ENCODE measurements at places on chromosomes 3 and 15.
A peak's percentile ranks its signal among the peaks of the same experiment; 100 is the strongest.

GRCh38 chr3:32575451-32576113 is 4.9 kb upstream of the DYNC1LI1 start:
- no peak for DNase-seq

DNA sequence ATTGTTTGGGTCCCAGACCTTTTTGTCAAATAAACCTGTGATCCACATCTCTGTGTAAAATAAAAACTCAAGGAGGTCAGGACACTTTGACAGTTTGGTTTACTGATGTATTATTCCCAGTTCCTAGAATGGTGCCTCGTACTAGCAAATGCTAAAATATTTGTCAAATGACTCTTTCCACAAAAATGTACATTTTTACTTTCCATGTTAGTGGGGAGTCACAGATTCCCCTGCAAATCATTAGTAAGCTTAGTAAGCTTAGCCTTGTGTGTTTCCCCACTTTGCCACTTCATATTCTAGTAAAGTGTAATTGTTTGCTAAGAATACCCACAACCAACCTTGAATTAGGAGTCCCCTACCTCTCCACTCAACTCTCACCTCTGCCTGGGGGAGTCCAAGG is 2.4 kb upstream of the MAGI1 start:
- no peak for DNase-seq

DNA sequence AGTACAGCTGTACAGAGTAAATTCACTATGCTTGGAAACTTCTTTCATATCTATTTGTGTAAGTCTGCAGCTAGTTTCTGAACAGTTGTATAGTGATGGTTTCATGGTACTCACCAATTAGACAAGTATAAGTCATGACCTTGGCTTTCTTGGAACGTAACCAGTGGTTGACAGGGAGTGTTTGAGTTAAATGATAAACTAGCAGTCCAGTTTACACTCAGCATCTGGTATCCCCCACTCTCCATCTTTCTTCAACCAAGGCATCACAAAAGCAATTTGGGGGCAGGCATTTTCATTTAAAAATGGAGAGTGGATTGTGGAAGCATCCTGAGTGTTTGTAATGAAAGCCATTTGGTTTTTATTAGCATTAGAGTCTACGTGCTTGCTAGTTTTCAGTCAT is 26.0 kb downstream of the MME start:
- DNase-seq: no peak

- no peak for DNase-seq
Measured at GRCh38 chr15:56948764-56949101, 30.3 kb downstream of the TCF12 start.

GRCh38 chr15:76289582-76289981 is 21.7 kb downstream of the ETFA start:
- no peak for DNase-seq

- DNase-seq: no peak
Measured at GRCh38 chr3:17160597-17160996, 275.8 kb downstream of the PLCL2 start.

DNA sequence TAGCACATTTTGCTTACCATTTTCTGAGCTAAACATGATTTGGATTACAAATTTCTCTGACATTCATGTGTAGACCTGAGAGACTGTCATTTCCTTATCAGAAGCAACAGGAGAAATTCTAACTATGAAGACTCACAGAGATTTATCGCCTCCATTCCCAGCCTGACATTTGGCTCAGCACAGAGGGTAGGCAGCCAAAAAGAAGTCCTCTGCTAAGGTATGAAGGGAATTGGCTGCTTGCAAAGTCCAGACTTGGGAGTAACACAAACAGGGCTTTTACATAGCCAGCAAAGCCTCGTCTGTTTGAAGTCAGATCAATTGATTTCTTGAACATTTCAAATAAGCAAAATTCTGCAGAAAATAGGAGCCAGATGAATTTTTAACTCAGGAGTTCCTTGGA is 57.0 kb upstream of the CMSS1 start:
- no peak for DNase-seq

- DNase-seq: peak; percentile 53
Measured at GRCh38 chr3:88113311-88114162, 36.2 kb upstream of the C3orf38 start.

GRCh38 chr15:59741274-59741906 is 52.3 kb upstream of the BNIP2 start:
- peak; percentile 50 for DNase-seq

- no peak for DNase-seq
Measured at GRCh38 chr15:31478702-31479221, 152.1 kb downstream of the KLF13 start.

DNA sequence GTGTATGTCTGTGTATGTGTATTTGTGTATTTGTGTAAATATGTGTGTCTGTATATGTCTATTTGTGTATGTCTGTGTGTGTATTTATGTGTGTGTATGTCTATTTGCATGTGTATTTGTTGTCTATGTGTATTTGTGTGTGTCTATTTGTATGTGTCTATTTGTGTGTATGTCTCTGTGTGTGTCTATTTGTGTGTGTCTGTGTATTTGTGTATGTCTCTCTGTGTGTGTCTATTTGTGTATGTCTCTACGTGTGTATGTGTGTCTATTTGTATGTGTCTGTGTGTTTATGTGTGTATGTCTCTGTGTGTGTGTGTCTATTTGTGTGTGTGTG is 30.4 kb downstream of the PTH1R start:
- DNase-seq: no peak

GRCh38 chr3:50483374-50483773 is 20.1 kb downstream of the CACNA2D2 start:
- no peak for DNase-seq

DNA sequence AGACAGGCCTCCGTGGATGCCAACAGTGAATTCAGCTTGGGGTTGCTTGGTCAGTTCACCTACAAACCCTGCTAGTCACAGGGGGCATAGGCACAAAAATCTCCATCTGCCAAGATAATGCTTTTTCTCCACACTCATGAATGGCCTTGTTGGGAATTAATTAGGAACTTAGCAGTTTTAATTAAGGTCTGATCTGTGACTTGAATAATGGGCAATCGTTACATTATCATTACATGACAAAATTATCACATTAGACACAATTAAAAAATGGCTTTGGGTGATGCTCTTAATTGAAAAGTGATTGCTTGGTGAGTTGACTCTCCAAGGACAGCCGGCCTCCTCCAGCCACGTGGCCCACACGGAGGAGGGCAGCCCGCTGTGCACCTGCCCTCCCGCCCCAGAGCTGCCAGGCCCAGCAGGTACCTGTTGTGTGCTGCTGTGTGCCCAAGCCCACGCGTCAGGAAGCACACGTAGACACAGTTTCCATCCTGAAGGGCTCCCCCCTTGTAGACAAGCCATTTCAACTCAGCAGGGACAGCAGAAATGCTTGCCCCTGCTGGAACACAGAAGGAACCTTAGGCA is 274.2 kb downstream of the OCA2 start:
- no peak for DNase-seq

DNA sequence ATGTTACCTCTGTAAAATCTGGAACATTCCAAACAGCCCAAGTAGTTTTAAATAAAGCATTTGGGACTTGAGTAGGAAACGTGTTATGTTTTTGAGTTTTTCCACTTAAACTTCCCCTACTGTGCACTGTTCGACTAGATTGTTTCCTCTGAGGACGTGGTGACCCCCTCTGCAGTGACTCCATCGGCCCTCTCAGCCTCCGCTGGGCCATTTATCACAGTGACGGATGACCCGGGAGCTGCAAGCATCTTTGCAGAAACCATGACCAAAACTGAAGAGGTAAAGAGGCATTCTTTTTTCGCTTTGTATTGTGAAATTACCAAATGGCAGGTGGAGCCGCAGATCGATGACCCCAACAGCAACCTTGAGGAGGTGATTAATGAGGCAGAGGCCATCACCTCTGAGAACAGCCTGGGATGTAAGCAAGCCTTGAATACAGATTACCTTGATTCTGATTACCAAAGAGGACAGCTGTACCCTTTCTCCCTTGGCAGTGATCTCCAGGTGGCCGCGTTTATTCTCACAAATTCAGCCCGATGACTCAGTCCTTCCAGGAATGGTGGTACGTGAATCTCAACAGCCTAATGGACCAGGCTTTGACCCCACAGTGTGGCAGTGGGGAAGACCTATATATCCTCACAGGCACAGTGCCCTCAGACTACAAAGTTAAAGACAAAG is 79.1 kb upstream of the FAN1 start:
- peak; percentile 39 for DNase-seq

DNA sequence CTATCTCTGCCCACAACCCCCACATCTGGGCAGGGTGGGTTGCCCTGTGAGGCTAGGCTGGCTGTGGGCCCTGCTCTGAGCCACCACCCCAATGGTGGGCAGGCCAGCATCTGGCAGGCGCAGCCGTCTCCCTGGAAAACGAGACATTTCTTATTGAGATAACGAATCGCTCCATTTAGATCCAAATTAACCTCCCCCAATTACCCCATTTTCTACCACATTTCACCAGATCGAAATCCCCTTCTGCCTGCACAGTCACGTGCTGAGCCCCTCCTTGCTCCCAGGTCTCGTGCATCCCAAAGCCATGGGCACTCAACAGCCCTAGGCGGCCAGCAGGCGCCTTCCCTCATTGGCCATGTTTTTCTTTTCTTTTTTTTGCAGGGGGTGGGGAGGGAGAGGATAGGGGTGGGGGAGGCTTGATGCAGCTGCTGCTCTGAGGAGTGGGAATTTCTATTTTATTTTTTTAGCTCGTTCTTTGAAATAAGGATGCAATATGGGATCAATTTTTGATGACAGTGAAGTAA is 53.0 kb upstream of the TMEM115 start:
- DNase-seq: no peak

DNA sequence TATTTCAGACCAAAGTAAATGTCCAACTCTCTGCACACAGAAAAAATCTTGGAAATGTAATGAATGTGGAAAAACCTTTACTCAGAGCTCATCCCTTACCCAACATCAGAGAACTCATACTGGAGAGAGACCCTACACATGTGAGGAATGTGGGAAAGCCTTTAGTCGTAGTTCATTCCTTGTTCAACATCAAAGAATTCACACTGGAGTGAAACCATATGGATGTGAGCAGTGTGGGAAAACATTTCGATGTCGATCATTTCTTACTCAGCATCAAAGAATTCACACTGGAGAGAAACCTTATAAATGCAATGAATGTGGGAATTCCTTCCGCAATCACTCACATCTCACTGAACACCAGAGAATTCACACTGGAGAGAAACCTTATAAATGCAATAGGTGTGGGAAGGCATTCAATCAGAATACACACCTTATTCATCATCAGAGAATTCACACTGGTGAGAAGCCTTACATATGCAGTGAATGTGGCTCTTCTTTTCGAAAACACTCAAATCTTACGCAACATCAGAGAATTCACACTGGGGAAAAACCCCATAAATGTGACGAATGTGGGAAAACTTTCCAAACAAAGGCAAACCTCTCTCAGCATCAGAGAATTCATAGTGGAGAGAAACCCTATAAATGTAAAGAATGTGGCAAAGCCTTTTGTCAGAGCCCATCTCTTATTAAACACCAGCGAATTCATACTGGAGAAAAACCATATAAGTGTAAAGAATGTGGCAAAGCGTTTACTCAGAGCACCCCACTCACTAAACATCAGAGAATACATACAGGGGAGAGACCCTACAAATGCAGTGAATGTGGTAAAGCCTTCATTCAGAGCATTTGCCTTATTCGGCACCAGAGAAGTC is 8.0 kb upstream of the ZNF501 start:
- DNase-seq: no peak

GRCh38 chr3:18008706-18009368 is 266.4 kb upstream of the TBC1D5 start:
- DNase-seq: no peak

GRCh38 chr15:68300115-68300940 is 22.8 kb downstream of the FEM1B start:
- DNase-seq: no peak

GRCh38 chr3:113825090-113825489 is 13.5 kb upstream of the GRAMD1C start:
- DNase-seq: no peak

DNA sequence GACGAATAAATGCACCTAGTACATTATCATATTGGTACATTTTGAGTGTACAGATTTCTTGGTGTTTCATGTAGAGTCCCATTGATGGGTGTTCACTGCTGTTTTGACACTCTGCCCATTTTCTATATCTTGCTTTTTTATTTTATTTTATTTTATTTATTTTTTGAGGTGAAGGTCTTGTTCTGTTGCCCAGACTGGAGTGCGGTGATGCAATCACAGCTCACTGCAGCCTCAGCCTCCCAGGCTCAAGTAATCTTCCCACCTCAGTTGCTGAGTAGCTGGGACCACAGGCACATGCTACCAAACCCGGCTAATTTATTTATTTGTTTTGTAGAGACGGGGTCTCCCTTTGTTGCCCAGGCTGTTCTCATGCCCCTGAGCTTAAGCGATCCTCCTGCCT is 44.2 kb downstream of the DNAJC13 start:
- no peak for DNase-seq

DNA sequence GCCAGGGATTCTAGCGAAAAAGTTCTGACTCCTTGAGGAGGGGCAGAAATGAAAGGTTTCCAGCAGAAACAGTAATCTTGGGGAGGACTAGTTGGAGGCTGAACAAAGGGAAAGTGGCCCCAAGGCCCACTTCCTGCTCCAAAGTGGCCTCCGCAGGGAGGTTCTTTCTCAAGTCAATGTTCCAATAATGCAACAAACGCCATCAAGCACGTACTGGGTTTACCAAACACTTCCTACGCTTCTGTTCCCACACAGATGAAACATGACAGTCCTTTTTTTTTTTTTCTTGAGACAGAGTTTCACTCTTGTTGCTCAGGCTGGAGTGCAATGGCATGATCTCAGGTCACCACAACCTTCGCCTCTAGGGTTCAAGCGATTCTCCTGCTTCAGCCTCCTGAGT is 9.6 kb upstream of the RCCD1 start:
- DNase-seq: no peak

DNA sequence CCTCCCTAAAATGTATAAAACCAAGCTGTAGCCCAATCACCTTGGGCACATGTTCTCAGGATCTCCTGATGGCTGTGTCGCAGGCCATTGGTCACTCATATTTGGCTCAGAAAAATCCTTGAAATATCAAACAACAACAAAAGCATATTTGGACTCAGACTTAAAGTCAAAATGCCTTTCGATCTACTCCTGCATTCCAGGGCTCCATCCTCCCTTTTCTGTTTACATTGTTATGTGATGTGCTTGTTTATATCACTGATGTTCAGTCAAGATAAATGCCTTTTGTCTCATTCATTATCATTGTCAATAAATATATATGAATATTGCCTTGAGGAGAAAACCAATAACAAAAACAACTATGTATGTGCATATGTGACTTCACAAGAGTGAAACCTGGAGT is 31.7 kb downstream of the HGD start:
- DNase-seq: no peak
